AG09309 (cell line): ENCODE measurements at places on chromosomes 11 and 22.

GRCh38 chr22:25282346-25282670, 62.9 kb downstream of the CRYBB2 start:
- no peak for DNase-seq

DNA sequence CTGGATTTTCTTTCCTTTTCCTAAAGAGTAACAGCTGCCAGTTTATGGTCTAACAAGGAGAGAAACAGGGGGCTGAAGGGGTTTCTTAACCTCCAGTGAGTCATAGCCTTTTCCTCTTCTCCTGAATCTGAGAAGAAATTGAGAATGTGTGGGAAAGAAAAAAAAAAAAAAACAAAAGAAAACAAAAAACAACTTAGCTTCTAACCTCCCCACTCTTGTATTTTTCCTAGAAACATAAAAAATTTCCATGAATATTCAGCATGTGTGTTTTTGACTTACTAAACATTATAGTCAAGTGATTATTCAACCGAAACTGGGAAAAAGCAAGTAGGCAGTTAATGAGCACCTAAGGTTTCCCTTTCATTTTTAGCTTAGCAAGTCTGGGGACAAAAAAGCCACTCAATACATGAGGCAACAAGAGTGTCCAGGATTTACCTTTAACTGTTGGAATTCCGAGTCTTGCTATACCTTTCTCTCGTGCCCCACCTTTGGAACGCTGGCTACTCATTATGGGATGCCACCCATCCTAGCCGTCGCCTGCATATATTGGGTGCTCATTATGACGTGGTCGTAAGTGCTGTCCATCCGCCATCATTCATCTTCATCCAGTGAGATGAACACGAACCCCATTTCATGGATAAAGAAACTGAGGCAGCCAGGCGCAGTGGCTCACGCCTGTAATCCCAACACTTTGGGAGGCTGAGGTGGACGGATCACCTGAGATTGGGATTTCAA, 2.4 kb downstream of the ASPHD2 start:
- no peak for DNase-seq

DNA sequence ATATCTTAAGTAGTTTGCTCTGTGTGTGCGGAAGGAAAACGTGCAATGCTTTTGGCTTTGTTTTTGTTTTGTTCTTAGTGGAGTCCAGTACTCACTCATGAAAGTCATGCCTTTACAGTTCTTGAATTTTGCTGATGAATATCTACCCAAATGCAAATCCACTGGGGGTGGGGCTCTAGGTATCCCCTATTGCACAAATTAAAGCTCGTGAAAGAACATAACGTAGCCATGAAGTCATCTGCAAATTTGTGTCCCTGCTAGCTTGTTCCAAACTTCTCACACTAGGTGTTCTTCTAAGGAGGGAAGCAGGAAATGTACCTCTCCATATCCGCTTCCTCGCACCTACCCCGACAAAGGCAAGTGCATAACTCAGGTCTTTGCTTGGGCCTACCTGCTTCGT, 118.9 kb downstream of the MICAL3 start:
- no peak for DNase-seq

GRCh38 chr11:16604794-16605388, 133.6 kb upstream of the C11orf58 start:
- no peak for DNase-seq

- no peak for DNase-seq
Observed at GRCh38 chr11:120977266-120978137, 46.4 kb upstream of the TBCEL start.

DNA sequence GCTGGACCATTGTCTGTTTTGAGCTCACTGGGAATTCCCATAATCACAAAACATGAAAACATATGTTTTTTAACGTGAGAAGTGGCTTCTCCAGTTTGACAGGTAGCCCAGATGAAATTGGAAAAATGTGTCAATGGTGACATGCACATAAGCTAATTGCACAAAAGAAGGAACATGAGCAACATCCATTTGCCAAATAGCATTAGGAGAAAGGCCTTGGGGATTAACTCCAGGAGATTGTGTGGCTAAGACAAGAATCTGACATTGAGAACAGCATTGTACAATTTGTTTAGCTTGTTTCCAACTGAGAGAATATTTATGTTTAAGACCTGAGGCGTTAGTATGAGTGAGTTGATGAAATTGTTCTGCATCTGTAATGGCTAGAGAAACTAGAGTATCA, 147.0 kb upstream of the API5 start:
- DNase-seq: no peak

- no peak for DNase-seq
Observed at GRCh38 chr11:90774727-90775566, 552.1 kb upstream of the CHORDC1 start.

- DNase-seq: no peak
Observed at GRCh38 chr11:108224911-108225786, 2.3 kb downstream of the ATM start.
